NCI-H1105 treated with DMSO at 0.1 percent for 48 hours (cell line): ENCODE measurements at places on chromosomes 13 and 19.

GRCh38 chr19:50024719-50025021 is 502 bp downstream of the VRK3 start:
- DNase-seq = peak; percentile 25

DNA sequence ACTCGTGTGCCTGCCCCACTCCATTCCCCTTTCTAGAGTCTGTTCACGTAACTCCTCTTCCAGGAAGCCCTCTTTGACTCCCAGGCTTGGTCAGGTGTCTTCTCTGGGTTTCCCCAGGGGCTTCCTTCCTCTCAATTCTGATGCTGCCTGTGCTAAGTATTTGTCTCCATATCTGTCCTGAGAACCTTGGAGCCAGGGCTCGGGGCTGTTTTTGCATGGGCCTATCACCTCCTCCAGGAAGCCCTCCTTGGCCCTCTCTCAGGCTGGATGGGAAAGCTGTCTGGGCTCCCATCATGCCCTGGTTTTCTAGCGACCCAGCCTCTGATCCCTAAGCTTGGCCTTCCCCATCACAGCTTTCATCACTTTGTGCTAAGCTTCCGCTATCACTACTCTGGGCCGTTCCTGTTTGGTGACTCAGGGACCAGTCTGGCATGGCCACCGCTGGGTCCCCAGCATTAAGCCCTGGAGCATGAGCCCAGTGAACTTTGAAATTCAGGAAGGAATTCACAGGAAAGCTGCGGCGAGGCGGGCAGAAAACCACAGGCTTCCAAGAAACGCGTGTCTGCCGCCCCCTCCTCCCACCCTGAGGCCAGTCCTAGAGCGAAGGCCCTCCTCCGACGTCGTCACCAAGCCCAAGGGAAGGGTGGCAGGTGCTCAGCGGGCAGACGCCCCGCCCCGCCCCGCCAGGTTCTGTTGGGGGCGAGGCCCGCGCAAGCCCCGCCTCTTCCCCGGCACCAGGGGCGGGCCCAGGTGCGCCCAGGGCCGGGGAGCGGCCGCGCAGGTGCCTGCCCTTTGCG is 486 bp upstream of the SPINT2 start:
- DNase-seq = peak; percentile 96

DNA sequence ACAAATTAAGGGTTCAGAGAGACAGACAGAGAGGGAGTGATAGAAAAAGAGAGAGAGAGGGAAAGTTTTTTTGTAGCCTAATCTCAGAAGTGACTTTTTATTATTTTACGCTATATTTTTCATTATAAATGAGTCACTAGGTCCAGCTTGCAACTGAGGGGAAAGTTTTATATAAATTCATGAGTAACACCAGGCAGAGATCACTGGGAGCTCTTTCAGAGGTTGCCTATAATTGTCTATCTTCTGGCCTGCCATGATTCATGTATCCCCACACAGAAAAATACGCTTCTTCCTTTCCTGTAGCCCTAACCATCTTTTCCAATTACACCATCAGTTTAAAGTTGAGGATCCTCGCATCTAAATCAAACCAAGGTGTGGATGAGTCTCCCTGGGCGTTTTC is 467.9 kb downstream of the SLITRK1 start:
- DNase-seq = no peak

- no peak for DNase-seq
Measured at GRCh38 chr13:52353193-52353592, 52.8 kb downstream of the THSD1 start.

GRCh38 chr19:41009700-41010235 is 18.7 kb downstream of the CYP2B6 start:
- no peak for DNase-seq

DNA sequence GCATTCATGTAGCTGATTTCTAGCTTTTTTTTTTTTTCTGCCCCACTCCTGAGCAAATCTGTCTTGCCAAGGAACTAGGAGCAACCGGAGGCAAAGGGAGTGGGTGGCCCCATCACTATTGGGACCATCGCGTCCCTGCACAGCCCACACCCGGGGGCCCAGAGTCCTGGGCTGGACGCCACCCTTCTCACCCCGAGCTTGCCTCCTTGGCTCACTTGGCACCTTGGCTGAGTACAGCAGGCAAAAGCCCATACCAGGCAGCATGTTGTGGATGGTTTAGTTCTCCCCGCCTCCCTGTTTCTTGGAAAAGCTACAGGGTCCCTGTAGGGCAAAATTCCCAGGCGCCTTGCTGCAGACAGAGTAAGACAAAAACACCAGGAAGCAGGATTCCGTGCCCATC is 13.7 kb downstream of the SMIM24 start:
- DNase-seq = no peak

DNA sequence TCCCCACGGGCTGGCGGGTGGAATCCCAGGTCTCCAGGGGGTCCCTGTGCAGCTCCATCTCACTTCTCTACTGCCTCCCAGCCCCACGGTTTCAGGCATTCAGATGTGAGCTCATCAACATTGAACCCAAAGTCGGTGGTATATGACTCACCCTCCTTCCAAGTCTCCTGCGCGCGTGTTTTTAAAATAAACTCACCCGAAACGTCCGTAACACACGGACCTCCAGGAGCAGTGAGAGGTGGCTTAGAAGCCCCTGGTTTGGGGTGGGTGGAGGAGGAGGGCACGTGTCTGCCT is 14.0 kb upstream of the CRTC1 start:
- no peak for DNase-seq
